Activated CD4-positive, alpha-beta T cell treated with anti-CD3 and anti-CD28 coated beads, Interleukin-2, Interleukin-6, amounts not matched to agents 100 ng/mL and 50 ng/mL, durations not matched to agents 16 hours and 8 hours (primary cell): ENCODE measurements at places on chromosomes 1 and 21.

DNA sequence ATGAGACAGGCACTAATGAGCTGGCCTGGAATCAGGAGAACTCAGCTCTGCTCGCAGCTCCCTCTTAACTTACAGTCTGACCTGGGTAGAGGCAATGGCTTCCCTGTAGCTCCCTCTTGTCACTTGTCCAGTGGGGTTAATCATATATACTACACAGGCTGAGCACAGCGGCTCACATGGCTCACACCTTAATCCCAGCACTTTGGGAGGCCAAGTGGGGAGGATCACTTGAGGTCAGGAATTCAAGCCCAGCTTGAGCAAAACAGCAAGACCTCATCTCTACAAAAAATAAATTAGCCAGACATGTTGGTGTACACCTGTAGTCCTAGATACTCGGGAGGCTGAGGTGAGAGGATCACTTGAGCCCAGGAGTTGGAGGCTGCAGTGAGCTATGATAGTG, 4.2 kb downstream of the S100A6 start:
- DNase-seq: no peak

DNA sequence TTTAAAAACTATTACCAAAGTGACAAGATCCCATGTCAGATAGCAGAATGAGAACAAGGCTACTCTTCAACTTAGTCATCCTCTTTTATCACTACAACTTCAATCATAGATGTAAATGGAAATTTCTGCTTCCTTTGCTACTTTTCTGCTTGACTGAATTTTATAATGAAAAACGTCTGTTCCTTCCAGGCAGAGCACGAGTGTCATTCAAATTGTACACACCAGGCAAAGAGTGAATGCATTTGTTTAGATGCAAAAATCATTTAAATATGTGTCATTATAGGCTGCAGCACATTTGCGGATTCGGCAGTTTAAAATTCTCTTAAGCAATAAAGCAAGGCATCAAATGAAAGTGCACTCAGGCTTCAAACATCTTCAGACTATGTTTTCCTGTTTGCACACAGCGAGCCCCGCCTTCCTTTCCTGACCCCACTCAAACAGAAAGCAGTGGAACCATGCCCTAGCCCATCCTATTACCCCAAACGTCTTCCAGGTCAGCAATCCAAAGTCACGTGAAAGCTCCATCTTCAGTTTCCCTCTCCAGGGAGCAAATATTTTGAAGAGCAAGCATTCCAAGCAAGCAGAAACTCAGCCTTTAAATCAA, 99.6 kb downstream of the APP start:
- peak; percentile 57 for DNase-seq

GRCh38 chr1:187517546-187517945, 688.8 kb downstream of the PLA2G4A start:
- DNase-seq: no peak

DNA sequence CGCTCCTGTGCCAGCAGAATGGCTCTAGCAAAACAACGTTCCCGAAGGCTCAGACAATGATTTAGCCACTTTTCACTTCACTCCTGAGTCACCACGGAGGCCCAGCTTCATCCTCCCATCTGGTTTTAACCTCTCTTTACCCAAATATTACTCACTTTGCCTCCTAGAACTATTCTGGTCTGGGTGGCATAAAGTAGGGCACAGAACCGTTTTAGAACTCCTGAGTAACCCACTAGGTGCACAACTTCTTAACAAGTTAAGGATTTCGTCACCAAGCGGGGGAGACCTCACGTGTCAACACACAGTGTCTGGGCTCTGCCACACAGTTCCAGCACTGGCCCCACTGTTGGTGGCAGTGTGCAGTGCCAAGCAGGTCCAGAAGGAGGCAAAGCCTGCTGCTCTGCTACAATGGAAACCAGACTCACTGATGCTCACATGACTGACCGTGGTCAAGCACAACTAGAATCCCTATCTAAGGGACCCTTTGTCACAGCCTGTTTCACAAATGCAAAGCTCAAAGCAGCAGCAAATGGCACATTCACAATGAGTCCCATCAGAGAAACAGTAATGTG, 121.7 kb downstream of the SIPA1L2 start:
- DNase-seq: no peak

GRCh38 chr1:241574154-241574553, 42.0 kb downstream of the KMO start:
- no peak for DNase-seq

- no peak for DNase-seq
Measured at GRCh38 chr1:85609976-85610375, 29.4 kb downstream of the CCN1 start.

GRCh38 chr21:31566611-31567010, 92.9 kb upstream of the SOD1 start:
- no peak for DNase-seq

GRCh38 chr1:84174051-84174556, 30.0 kb downstream of the PRKACB start:
- no peak for DNase-seq

DNA sequence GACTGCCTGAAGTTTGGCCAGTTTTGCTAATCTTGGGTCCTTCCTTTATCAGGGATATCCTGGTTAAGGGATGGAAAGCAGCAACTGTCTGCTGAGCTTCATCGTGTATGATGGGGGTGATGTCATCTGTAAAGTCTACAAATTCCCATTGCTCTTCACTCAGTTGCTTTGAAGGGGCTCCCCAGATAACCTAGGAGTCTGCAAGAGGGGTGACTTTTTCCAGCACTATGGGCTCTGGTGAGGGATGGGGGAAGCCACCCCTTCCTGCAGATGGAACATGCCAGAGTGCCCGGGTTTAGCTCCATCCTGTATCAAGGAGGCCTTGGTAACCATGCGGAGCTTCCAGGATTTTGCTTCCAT, 28.4 kb downstream of the EDARADD start:
- DNase-seq: no peak

DNA sequence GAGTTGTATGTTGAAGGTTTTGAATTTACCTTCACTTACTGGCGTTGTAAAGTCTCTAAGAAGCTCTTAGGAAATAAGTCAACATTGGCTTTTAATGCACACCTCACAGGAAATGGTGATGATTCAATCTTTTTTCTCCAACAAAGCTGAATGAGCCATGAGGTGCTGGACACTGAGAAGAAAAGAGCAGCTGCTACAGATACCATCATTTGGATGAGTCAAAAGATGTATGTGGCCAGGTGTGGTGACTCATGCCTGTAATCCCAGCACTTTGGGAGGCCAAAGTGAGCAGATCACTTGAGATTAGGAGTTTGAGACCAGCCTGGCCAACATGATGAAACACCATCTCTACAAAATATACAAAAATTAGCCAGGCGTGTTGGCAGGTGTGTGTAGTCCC, 3.3 kb upstream of the IL23R start:
- peak; percentile 92 for DNase-seq

GRCh38 chr1:211319892-211320291, 6.7 kb upstream of the TRAF5 start:
- DNase-seq: no peak

GRCh38 chr21:44682580-44683151, 703 bp upstream of the KRTAP12-1 start:
- no peak for DNase-seq

DNA sequence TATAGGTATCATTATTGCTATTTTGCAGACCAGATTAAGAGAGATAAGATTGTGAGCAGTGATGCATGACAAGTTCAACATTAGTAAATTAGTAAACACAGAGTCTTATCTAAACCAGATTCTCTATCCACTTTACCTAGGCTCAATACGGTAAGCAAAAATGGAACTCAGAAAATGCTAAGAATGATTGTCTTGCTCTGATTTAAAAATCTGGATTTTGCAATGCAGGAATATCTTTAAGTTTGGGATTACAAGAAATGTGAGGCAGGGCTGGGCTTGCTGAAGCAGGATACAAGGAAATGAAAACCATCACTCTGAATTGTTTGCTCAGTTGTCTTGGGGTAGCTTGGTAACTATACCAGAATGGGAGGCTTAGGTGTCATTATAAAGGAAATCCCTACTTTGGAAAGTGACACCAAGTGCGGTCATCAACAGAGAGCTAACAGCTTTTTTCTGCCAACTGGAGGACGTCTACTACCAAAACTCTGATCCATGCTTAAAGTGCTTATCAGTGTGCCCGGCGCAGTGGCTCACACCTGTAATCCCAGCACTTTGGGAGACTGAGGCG, 332.7 kb upstream of the RUNX1 start:
- no peak for DNase-seq

GRCh38 chr1:32703479-32704291, 1.1 kb upstream of the SYNC start:
- DNase-seq: no peak

- no peak for DNase-seq
Measured at GRCh38 chr1:86596224-86596623, 49.3 kb downstream of the CLCA4 start.

GRCh38 chr1:24827379-24828135, 82.3 kb downstream of the CLIC4 start:
- DNase-seq: no peak

- DNase-seq: peak; percentile 49
Measured at GRCh38 chr1:180229483-180230415, at the start of gene LHX4. TSS of gene LHX4 (plus strand) at chr1:180230264. CDS start at chr1:180230530, 266 bp downstream.

DNA sequence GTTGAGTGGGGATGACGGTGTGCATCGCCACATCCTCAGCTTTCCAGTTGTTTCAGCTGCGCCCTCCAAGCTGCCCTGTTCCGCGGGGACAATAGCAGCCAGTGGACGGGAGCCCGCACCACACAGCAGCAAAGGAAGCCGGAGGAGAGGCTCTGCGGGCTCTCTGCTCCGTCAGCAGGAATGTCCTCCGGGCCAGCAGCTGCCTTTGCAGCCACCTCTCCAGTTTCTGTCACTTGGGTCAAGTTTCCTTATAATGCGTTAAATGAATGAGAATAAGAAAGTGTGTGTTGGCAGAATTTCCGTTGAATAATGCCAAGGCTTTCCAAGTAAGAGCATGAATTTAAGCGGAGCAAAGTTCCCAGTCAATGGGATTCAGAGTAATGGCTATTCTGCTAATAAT, 263.3 kb downstream of the KIF26B start:
- DNase-seq: no peak

DNA sequence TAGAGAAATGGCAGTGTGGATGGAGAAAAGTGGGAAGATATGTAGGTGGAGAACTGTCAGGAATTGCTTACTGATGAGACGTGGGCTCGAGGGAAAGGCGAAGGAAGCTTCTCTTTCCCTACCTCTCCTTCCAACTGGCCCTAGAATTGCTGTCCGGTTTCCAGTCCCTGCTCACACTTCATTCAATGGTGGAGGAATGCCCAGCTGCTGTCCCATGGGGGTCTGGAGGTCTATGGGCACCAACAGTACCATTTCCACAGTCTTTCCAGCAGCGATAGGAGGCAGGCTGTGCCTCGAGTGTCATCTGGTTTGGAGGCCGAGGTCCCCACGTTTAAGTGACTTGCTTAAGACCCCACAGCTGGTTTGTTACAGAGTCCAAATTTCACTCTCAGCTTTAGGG, 31.5 kb upstream of the CD1D start:
- DNase-seq: no peak

GRCh38 chr1:158257888-158258287, 3.7 kb downstream of the CD1A start:
- no peak for DNase-seq

GRCh38 chr1:20189664-20190063, 3.3 kb upstream of the PLA2G2C start:
- no peak for DNase-seq

GRCh38 chr1:78006521-78006920, 1.8 kb downstream of the DNAJB4 start:
- DNase-seq: no peak

- peak; percentile 72 for DNase-seq
Measured at GRCh38 chr1:204763773-204764427, 78.4 kb upstream of the LRRN2 start.

- DNase-seq: no peak
Measured at GRCh38 chr21:18026359-18026758, 207.2 kb upstream of the C21orf91 start.

- DNase-seq: no peak
Measured at GRCh38 chr21:46294647-46295176, 8.6 kb downstream of the YBEY start.

- DNase-seq: no peak
Measured at GRCh38 chr1:10288029-10288615, 77.8 kb downstream of the KIF1B start.

- DNase-seq: no peak
Measured at GRCh38 chr1:91579658-91580228, 79.1 kb downstream of the CDC7 start.

- no peak for DNase-seq
Measured at GRCh38 chr1:30788580-30789387, 31.2 kb upstream of the LAPTM5 start.

DNA sequence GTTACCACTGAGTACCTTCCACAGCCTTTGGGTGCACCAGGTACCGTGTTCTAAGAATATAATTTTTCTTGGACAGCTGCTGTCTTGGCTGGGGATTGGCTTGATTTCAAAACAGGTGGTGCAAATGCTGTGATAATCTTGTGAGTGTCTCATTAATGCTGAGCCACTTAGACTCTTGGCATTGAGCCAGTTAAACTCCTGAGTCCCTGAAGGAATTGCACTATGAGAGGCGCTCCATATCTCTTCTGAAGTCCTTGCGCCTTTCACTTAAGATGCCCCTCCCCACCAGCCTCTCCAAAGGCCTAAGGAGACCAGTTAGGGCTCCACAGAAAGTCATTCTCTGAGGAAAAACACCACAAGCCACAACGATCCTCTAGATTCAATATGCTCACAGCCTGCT, 51.0 kb downstream of the BACH1 start:
- no peak for DNase-seq

DNA sequence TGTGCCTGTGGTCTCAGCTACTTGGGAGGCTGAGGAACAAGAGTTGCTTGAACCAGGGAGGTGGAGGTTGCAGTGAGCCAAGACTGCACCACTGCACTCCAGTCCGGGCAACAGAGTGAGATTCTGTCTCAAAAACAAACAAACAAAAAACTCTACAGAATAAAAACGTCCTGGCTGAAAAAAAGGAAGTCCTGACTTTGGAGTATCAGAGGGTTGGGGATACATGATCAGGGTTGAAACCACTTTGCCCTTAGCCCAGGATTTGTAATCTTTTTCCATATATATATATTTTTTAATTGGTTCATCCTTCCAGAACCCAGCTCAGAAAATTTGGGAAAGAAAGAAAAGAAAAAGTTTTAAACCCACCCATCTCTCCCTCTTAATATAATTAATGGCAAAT, 6.5 kb downstream of the THEM4 start:
- DNase-seq: no peak

GRCh38 chr1:196180847-196181593, 427.2 kb downstream of the KCNT2 start:
- DNase-seq: no peak

DNA sequence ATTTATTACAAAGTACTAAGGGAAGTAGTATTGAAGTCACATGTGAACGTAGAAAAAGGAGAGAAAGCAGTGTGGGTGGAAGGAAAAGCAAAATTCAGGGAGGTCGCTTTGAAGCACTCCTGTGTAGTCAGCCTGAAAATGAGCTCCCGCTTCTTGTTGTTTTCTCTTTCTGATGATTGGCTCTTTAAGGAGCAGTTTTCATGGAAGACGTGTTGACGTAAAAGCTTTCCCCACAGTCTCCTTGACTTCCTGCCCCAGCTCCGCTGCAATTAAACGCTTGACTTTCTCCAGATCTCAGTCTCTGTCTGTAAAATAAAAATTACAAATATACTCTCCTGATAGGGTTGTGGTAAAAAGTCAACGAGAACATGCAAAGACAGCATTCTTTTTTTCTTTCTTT, 661.5 kb upstream of the ZP4 start:
- no peak for DNase-seq
